Stimulated activated CD8-positive, alpha-beta memory T cell treated with anti-CD3 and anti-CD28 coated beads, Interleukin-15, amount 100 ng/mL, for 4 hours (primary cell): ENCODE measurements at places on chromosomes 7 and 10.

- no peak for DNase-seq
These were observed 1548.1 kb upstream of the LRRTM3 start for GRCh38 chr10:65377687-65378086.

DNA sequence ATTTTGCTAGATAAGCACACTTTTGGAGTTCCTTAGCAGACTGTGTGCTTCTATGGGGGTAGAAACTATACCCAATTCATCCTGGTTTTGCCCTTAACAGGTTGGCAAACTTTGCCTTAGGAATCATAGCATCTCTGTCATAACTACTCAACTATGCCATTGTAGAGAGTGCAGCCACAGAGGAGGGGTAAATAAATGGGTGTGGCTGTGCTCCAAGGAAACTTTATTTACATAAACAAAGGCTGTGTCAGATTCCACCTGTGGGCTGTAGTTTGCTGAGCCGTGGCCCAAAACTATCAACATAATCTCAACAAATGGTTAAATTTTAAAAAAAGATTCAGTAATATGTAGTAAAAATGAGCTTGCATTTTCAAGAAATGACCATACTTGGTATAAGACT is 51.6 kb upstream of the LAMB1 start:
- no peak for DNase-seq

DNA sequence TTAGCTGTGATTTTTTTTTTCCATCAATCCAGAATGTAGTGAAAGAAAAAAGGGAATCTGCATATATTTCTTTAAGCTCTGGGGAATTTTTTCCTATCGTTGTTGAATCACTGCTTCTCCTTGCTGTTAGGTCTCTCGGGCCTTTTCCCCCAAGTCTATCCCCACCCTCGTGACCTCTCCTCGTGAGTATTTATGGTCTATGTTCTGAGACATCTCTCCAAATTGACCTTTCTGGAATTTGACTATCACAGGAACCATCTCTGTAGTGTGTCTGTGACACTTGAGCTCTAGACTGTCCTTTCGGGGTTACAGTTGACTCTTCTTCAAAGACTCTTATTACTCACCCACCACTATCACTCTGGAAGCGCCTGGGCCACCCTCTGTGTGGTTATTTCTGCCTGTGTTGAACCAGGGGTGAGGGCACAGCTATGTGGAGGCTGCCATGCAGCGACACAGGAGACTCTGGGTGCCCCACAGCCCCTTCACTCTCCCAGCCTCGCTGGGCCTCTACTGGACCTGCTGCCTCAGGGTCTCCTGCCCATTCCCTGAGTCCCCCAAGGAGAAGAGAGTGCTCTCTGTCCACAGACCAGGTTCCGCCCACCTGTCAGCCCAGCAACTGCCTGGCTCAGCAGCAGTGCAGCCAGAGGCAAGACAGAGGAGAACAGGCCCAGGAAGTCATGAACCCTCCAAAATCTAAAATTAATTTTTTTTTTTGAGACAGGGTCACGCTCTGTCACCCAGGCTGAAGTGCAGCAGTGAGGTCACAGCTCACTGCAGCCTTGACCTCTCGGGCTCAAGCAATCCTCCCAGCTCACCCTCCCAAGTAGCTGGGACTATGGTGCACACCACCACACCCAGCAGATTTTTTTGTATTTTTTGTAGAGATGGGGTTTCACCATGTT is 45.7 kb upstream of the PTPRN2 start:
- no peak for DNase-seq

GRCh38 chr10:89615112-89615511 is 29.9 kb downstream of the PANK1 start:
- DNase-seq, result no peak

DNA sequence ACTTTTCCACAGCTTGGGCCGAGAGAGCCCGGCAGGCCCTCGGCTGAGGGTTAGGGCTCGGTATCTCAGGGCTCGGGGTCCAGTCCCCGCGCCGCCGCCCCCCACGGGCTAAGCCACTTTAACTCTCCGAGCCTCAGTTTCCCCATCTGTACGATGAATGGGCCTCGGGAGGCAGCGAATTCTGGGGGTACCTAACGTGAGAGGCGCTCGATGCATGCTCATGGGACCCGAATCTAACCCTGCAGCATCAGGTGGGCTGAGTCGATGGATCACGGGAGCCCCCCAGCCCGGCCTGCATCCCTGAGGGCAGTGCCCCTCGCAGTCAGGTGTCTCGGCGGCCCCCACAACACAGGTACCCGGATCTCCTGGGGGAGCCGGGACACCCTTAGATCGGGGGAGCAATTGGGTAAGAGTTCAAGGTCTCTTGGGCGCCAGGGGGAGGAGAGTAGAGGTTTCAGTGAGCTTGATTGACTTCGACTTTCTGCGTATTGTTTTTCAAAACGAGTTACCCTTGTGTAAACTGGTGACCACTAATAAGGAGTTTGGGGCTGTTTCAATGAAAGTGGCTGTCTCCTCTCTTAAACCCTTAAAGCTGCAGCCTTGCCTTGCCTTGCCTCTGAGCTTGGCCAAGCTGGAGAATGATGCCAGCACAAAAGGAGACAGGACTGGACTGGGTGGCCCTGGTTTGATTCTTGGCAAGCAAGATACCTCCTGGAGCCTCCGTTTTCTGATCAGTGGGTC is 631 bp downstream of the POR start:
- DNase-seq, result no peak

DNA sequence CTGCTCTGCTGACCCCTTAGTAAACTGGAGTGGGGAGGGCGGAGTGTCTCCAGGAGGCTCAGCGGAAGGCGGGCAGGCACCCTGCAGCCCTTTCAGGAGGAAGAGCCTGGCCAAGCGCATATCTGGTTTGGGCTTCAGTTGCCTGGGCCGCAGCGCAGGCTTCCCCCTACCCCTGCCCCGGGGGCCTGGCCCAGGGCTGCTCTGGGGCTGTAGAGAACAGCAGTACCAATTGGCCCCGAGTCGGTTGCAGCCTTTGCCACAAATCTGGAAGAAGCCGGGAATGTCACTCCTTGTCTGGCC is 28.1 kb upstream of the JAKMIP3 start:
- no peak for DNase-seq

DNA sequence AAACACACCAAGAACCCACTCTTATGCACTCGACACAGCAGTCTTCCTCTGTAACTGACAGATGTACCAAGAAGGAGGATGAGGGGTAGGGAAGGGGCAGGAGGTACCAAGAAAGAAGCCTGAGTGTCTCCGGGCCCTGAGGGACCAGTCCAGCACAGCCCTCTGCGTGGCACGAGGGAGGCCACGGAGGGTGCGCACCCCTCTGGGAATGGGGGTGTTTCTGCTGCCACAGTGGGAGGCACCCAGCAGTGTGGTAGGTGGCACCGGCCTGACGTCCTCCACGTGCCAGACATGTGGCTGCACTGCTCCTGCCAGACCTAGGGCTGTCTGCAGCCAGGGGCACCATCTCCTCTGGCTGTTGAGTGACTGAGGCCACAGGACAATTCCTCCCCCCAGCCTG is 154.3 kb downstream of the ZMYND11 start:
- no peak for DNase-seq

DNA sequence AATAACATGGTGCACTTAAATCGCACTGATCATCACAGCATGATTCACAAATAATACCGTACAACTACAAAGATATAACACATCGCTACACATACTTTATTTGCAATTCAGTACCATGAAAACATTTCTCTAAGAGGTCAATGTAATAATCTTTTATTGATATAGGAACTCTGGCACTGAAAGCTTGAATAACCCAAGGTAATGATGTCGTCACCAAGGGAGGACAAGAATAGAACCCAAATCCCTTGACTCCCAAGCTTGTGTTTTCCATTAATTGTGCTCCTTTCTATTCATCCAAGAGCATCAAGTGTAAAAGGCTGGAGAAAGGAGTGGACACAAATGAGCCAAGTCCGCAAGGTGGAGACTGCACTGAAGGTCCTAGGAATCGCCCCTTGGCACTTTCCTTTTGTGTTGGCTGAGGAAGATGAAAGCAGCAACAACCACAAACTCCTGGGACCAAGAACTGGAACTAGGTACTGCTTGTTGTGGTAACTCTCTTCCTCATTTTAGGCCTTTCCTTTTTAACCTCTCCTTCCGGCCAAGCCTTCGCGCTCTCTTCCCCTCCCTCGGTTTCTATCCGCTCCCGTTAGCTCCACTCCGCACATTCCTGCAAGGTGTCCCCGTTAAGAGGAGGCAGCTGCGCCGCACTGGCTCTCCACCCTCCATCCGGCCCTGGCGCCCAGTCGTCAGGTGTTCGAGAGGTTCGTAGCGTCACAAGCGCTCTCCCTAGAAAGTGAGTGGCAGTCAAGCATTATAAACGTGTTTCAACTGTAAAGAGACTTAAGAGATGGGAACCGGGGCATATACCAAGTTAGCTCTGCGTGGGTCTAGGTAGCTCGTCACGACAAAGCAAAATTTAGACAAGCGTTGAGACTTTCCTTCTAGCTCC is 1.0 kb upstream of the CBLL1 start:
- DNase-seq, result no peak

- DNase-seq, result no peak
These were observed 124.9 kb downstream of the RNLS start for GRCh38 chr10:88458209-88458608.

GRCh38 chr10:125928928-125929585 is 32.7 kb downstream of the FANK1 start:
- DNase-seq, result no peak

DNA sequence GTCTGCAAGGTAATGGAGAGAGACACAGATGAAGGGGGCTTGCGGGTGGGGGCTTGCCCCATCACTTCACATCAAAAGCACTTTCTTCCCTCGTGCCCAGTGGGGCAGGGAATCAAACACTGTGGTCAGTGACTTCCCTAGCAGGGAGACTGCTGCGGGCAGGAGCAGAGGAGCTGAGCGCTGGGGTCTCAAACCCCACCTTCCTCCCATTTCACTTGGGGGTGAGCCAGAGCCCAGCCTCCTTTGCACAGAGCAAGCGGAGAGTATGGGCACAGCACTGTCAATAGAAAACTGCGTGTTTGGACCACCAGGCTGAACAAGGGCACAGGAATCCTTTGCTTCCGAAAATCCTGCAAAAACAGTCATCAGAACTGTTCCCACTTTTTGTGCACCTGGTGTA is 355.8 kb upstream of the MKI67 start:
- no peak for DNase-seq

DNA sequence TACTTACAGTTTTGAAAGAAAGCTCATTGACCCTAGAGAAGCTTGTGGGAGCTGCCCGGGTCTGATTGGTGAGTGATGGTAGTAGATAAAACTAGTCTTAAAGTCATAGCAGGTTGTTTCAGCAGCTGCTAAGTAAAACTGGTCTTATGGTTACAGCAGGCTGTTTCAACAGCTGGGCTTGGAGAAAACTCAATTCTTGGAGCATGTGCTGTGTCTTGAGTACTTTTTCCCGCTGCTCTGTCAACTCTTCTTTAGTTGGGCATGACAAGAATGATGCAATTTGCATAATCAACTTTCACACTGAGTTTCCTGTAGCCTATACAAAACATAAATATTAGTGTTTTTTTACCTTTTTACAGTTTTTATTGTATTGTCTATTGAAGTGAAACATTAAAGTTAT is 707.9 kb downstream of the AUTS2 start:
- DNase-seq, result no peak

DNA sequence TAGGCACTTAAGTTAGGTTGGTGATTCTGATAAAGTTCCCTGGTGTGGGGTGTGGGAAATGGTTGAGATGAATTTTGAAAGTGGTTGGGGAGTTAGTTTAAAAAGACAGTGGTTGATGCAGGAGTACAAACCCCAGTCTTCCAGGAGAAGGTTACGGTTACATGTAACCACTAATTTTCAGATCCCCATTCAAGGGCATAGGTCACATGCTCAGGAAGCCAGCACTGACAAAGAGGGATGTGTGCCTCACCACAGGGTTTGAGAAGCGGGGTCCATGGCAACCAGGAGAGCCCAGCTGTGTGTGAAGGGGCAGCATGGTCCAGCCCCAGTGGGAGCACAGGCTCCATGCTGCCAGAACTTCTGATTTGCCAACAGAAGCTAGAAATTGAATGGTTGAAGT is 144.2 kb downstream of the MDFIC start:
- DNase-seq, result no peak

GRCh38 chr10:102163342-102163989 is 11.3 kb downstream of the NOLC1 start:
- no peak for DNase-seq
